Breast epithelium (tissue), 4 donors: ENCODE measurements at places on chromosomes 6 and 20. TPM values are rescaled to one million over a fixed set of nuclear protein-coding genes. Genes with fewer than 3 reads are reported as not detected.

The BEND6 gene
- 0.80 TPM for total RNA-seq

GRCh38 chr20:36541227-36541767 is at the start of gene MYL9:
TSS of gene MYL9 (plus strand) at chr20:36541519. CDS start at chr20:36544885, 3,366 bp downstream.
- peak within 1 kb of the TSS; percentile 85 for H3K4me3 ChIP-seq
- peak; percentile 87 for DNase-seq
- no peaks in the 10 kb centered on the region for H3K36me3 ChIP-seq
- H3K4me1 ChIP-seq: peaks cover 7% of the 10 kb centered on the region
- H3K27me3 ChIP-seq: no peaks in the 10 kb centered on the region
- H3K27ac ChIP-seq: peak within 1 kb of the TSS; percentile 95

- no peak for DNase-seq
- H3K4me1 ChIP-seq: no peaks in the 10 kb centered on the region
- H3K36me3 ChIP-seq: no peaks in the 10 kb centered on the region
- no peak overlapping the region for H3K4me3 ChIP-seq
- no peaks in the 10 kb centered on the region for H3K27me3 ChIP-seq
Observed at GRCh38 chr20:38612751-38613515, 11.3 kb downstream of the ARHGAP40 start.

- no peaks in the 10 kb centered on the region for H3K36me3 ChIP-seq
- no peak overlapping the region for H3K27ac ChIP-seq
- DNase-seq: no peak
- H3K4me1 ChIP-seq: no peaks in the 10 kb centered on the region
Observed at GRCh38 chr20:10497791-10498190, 62.7 kb downstream of the SLX4IP start.

- no peaks in the 10 kb centered on the region for H3K27me3 ChIP-seq
- no peak overlapping the region for H3K4me3 ChIP-seq
- H3K27ac ChIP-seq: no peak overlapping the region
- H3K4me1 ChIP-seq: no peaks in the 10 kb centered on the region
Observed at GRCh38 chr6:39130691-39131090, 15.7 kb upstream of the SAYSD1 start.

GRCh38 chr20:62827311-62828038 is 10.6 kb downstream of the COL9A3 start:
- no peak overlapping the region for H3K4me3 ChIP-seq
- H3K27me3 ChIP-seq: no peaks in the 10 kb centered on the region
- no peak for DNase-seq
- H3K36me3 ChIP-seq: no peaks in the 10 kb centered on the region

DNA sequence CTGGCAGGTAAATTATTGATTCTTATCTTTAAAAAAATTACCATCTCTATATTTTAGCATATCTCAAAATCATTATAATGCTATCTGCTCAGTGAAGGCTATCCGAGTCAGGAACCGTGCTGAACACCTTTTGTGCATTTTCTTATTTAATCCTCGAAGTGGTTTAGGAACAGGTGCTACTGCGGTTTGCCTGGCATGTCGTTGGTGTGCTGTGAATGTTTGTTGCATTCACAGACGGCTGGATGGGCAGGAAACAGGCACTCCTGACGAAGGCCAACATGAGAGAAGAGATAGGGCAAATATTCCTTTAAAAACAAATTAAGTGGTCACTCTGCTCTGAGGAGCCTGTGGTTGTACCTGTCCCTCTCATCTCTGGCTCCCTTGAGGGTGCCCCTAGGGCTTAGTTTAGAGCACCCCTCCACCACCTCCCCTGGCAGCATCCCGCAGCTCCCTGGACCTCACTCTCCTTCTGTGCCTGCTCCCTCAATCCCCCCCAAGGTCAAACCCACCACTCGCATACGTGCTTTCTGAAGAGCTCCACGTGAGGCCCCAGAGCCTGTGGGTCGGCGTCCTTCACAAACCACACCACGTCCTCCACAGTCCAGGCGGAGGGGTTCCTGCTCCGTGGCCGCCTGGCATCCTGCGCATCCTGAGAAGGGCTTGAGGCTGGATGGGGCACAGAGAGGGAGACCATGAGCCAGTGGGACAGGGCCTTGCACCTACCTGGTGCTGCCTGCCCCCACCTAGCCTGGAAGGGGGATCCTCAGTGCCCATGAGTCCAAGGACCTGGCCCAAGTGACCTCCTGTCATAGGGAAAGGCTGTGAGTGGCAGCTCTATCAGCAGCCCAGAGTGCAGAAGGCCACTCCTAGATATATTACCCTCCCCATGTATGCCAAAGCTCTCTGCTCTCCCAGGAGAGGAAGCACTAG is 116.5 kb downstream of the SCML4 start:
- no peaks in the 10 kb centered on the region for H3K4me1 ChIP-seq
- H3K36me3 ChIP-seq: no peaks in the 10 kb centered on the region
- no peaks in the 10 kb centered on the region for H3K27me3 ChIP-seq
- H3K4me3 ChIP-seq: no peak overlapping the region
- no peak for DNase-seq

- no peak overlapping the region for H3K27ac ChIP-seq
- DNase-seq: no peak
- no peaks in the 10 kb centered on the region for H3K4me1 ChIP-seq
Observed at GRCh38 chr6:38054527-38055202, 235.1 kb downstream of the ZFAND3 start.
